GM20000 (cell line): ENCODE measurements at places on chromosomes 16 and 17.

GRCh38 chr17:66313325-66313724 lies 10.9 kb downstream of the PRKCA start:
- no peak for DNase-seq

DNA sequence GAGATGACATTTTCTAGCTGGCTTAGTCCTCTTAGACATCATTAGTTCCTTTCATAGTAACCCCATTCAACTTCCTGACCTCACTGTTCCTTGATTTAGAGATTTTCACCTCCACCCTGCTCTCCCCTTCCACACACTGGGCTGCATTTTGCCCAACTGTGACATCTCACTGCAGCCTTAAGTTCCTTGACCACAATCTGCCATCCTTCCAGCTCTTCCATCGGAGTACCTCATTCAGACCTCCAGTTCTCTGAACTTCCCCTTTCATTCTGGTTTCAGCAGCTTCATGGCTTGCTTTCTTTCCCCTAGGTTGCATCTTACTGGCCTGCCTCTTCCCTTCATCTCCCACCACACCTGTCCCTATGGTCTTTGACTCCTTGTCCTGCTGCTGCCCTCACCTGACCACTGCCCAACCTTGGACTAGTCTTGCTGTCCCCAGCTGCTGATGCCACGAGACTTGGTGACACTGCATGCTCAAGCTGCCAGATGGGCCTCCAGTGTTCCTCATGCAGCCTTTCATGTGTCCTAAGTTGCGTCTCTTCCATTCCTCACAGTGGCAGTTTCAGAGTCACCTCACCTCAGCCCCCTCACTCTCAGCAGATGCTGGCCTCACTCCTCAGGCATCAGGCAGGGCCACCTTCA lies 40.8 kb downstream of the NUP88 start:
- no peak for DNase-seq

GRCh38 chr16:85566561-85567100 lies 46.5 kb upstream of the GSE1 start:
- DNase-seq = no peak

DNA sequence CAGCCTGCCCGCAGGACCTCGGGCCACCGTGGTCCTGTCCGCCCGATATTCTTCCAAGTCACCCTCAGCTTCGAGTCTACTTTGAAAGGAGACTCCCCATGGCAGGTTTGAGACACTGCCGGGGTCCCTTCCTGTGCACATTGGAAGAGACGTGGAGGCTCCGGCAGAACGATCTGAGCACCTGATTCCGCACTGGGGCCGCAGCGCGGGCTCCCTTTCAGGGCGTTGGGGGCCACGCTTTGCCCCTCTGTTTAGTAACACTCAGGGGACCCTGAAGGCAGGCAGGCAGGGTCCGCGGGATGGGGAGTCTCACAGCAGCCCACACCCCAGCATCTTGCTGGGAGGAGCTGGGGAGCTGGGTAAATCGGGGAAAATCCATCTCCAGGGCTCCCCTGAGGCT lies 30.6 kb downstream of the SOX8 start:
- DNase-seq = no peak

DNA sequence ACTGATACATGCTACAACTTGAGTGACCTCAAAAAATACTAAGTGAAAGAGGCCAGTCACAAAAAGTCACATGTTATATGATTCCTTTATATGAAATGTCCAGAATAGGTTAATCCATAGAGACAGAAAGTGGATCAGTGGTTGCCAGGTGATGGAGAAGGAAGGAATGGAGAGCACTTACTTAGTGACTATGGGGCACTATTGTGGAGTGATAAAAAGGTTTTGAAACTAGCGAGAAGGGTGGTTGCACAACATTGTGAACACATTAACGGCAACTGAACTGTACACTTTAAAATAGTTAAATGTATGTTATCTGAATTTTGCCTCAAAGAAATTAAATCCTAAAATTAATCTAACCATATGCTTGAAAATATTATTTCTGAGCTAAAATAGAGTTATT lies 25.9 kb downstream of the AMFR start:
- no peak for DNase-seq

DNA sequence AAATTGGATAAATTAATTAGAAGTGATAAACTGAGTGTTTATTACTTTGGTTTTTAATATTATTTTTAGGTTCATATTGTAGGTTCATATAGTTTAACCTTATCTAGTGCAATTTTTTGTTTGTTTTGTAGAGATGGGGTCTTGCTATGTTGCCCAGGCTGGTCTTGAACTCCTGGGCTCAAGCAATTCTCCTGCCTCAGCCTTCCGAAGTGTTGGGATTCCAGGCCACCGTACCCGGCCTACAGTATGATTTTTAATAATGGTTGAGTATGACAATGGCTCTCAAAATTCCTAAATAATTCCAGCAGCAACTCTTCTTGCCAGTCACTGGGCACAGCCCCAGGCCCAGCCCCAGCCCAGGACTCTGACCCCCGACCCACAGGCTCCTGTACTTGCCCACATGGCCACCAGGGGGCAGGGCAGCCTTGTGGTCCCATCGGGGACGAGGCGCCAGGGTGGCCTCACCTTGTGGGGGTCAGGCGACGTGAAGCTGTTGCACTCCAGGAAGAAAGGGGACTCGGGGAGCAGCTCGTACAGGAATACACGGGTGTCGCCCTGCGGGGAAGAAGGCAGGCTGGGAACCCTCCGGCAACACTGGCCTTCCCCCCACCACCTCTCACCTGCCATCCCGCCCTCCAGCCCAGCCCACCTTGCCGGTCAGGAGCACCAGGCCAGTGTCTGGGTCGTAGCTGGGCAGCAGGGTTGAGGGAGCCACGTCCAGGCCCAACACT lies 7.9 kb upstream of the PAM16 start:
- DNase-seq = peak; percentile 76

- no peak for DNase-seq
These were observed 21.1 kb downstream of the GINS3 start for GRCh38 chr16:58413359-58413758.

DNA sequence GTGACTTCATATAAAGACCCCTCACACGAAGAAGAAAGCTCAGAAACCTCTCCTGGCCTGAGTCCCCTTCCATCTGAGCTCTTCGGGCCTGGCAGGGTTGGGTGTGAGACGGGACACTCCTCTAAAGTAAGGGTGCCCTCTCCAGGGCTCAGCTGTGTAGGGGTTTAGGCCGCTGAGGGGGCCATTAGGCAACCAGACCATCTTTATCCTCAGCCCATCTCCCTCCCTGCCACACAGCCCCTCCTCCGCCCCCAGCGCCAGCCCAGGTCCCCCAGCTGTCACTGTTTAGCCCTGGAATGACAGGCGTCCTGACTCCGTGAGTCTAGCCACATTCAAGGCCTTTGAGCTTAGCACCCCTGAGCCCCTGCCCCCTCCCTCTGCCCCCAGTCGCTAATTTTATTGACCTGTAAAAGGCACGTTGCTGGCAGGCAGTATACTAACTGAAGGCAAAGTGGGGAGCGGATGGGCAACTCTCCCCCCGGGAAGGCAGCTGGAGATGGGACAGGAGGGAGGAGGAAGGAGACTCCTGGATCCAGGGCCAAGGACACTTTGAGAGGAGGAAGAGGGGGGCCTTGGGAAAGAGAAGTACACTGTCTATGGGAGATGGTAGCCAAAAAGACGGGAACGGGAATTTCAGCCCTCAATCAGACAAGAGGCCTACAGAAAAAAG lies 592 bp upstream of the ZNF385C start:
- no peak for DNase-seq

DNA sequence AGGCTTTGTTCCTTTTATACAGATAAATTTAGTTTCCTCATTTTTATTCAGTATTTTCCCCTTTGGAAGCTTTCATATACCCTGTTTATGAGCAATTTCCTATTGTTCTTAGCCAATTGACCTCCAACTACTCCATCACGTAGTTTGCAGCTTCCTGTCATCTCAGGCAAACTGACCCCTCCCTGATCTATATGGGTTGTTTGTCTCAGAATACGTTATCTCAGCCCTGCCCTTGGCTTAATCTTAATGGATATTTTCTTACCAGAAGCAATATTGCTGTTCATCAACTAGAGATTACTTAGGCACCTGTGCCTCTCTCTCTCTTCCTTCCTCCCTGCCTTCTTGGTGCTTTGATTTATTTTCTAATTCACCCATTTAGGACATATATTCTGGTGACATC lies 81.2 kb downstream of the ZNF18 start:
- no peak for DNase-seq

GRCh38 chr17:82863941-82864712 lies 24.3 kb upstream of the ZNF750 start:
- peak; percentile 90 for DNase-seq

- no peak for DNase-seq
These were observed 22.2 kb downstream of the SOCS1 start for GRCh38 chr16:11233727-11234376.

- no peak for DNase-seq
These were observed 255.8 kb downstream of the CDH11 start for GRCh38 chr16:64866021-64866420.

GRCh38 chr16:90037276-90037675 lies 18.0 kb upstream of the DBNDD1 start:
- no peak for DNase-seq

GRCh38 chr16:89005201-89006035 lies 28.4 kb upstream of the CBFA2T3 start:
- DNase-seq = no peak

GRCh38 chr16:26453215-26453614 lies 613.5 kb upstream of the C16orf82 start:
- no peak for DNase-seq

DNA sequence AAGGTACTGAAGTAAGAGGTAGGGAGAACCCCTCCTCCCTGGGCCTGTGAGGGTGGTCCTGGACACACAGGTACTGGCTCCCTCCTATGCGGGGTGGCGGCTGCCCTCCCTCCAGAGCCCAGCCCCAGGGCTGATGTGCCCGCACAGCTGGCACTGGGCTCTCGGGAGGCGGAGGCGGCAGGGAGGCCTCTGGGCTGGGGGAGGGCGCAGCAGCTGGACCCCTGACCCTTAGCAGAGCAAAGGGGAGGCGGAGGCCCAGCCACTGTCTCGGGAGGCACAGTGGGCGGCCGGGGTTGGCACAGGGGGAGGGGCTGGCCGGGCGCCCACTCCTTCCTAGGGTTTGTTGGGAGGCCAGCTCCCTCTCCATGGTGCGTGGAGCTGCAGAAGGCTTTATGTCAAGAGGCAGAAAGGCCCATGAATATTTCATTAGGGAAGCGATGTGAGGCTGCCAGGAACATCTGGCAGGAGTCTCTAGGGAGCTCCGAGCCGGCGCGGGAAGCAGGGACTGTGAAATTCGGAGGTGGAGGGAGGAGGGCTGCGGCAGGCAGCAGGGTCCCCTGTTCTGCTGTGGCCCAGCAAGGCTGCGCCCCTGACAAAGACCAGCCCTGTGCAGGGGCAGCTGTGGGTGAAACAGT lies 44.1 kb upstream of the ACSF3 start:
- no peak for DNase-seq

DNA sequence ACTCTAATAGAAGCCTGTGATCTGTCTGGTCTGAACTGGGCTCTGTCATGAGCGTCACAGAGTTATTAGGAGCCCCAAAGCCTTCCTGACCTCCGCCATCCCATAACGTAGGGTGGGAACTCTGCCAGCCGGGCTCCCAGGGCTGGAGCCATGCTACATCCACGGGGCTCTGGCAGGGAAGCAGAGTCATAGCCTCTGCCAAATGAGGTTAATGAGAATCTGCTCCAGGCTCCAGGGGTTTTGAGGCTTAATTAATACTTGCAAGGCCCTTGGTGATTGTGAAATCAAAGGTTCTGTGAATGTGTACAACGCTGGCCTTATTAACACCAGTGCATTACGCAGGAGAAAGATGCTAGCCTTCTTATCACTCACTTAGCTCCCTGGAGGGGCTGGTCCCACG lies 42.4 kb upstream of the ZFP90 start:
- no peak for DNase-seq

GRCh38 chr17:56774650-56775049 lies 59.1 kb downstream of the C17orf67 start:
- DNase-seq = no peak

DNA sequence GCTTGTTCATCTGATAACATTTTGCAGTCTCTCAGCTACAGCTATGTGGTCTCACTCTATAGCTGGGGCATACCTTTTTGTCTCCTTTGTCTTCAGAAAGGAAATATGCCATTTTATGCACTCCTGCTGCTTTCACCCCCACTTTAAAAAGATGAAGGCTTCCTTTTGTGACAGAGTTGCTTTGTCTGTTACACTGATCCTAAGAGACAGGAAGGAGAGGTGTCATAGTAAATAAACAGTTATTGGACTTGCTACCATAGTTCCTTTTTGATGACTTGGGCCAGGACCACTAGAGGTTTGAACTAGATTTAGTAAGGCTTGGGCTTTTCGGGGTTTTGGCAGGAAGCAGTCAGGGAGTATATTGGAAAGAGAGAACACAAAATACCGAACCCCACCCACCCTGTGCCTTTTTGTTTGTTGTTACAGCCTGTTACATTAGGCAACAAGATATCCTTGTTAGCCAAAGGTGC lies 1.8 kb upstream of the METTL9 start:
- no peak for DNase-seq

- no peak for DNase-seq
These were observed 27.2 kb downstream of the NPLOC4 start for GRCh38 chr17:81609541-81610311.

DNA sequence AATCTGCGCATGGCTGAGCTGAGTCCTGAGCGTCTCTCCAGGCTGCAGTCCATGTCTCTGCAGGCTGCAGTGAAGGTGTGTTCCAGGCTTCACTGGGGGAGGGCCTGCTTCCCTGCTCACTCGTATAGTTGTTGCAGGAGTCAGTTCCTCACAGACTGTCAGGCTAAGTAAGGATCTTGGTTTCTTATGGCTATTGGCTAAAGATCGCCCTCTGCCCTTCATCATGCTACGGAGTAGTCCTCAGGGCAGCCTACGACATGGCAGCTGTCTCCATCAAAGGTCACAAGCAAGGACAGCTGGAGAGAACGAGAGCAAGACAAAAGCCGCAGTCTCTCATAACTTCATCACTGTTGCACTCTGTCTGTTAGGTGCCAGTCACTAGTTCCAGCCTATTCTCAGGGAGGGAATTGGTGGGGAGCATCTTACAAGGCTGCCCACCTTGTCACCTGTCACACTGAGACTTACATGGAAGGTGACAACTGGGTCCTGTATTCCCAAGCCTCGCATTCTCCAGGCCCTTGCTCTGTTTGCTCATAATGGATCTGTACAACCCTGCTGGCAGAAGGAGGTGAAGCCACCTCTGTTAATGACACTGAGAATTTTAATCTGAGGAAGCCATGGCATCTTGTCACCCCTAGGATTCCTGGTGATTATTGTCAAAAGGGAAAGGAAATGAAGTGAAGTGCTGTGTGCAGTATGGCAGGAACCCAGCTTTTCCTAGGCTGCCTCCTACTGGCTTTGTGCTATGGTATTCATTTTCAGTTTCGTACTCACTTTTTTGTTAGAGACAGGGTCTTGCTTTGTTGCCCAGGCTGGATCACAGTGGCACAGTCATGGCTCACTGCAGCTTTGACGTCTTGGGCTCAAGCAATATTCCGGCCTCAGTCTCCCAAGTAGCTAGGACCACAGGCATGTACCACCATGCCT lies 43.4 kb downstream of the MFSD11 start:
- no peak for DNase-seq

DNA sequence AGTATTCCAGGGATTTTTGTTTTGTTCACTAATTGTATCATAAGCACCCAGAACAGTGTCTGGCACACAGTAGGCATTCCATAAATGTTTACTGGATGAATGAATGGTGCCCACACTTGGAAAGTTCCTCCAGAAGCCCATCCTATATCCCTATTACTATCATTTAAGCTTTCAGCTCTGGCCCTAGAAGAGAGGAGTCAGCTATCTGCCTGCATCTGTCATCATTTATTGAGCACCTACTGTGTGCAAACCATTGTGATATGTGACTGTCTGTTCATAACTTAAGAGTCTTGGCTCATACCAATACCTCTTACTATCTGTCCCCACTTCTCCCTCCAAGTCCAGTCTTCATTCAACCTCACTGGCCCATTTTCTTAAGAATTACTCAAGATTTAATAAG lies 20.1 kb upstream of the SP6 start:
- no peak for DNase-seq
